ENCODE measurements at places on chromosomes 7 and 10.
A peak's percentile ranks its signal among the peaks of the same experiment; 100 is the strongest.

DNA sequence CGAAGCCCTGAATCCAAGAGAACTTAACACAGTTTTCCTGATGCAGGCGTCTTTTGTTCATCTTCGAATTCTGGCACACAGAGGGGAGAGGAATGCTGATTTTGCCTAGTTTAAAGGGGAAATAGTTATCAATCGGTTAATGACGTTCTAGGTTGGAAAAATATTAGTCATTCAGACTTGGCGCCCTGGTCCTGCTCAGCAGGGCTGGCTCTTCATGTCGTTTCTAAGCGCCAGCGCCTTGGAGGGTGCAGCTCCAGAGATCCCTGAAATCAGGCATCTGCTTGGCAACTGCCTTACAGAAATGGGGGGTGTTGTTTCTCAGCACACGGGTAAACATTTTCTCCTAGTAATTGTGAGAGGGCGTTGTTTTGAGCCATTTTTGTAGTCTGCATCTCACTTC lies 1.3 kb upstream of the PRTFDC1 start:
- DNase-seq, result no peak

DNA sequence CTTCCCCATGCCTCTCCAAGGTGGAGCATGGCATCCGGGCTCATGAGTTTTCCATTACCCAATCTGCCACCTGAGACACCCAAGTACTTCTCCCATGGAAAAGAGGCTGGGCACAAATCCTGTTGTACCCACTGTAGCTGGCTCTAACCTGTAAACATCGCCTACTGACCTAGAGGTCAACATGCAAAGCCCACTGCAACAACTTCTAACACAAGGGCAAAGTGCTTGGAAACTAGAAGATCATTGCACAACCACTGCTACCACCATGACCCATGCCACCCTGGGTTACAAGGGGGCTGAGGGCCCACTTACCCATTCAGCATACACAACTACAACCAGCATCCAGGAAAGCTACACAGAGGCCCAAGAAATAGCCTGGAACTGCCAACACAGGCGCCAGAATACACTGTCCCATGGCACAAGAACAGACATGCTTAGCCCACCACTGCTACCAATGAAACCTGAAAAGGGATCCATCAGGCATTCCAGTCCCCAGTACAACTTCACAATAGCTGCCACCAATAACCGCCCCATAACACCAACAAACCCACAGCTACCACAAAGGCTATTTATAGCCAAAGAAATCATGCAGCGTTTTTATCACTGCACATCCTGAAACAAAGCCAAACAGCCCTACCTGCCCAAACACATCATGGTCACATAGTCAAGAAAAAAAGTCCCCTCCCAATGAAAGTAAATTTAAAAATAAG lies 63.4 kb downstream of the RNF32 start:
- no peak for DNase-seq

- DNase-seq, result no peak
Observed at GRCh38 chr7:29527505-29528108, 36.0 kb upstream of the PRR15 start.

DNA sequence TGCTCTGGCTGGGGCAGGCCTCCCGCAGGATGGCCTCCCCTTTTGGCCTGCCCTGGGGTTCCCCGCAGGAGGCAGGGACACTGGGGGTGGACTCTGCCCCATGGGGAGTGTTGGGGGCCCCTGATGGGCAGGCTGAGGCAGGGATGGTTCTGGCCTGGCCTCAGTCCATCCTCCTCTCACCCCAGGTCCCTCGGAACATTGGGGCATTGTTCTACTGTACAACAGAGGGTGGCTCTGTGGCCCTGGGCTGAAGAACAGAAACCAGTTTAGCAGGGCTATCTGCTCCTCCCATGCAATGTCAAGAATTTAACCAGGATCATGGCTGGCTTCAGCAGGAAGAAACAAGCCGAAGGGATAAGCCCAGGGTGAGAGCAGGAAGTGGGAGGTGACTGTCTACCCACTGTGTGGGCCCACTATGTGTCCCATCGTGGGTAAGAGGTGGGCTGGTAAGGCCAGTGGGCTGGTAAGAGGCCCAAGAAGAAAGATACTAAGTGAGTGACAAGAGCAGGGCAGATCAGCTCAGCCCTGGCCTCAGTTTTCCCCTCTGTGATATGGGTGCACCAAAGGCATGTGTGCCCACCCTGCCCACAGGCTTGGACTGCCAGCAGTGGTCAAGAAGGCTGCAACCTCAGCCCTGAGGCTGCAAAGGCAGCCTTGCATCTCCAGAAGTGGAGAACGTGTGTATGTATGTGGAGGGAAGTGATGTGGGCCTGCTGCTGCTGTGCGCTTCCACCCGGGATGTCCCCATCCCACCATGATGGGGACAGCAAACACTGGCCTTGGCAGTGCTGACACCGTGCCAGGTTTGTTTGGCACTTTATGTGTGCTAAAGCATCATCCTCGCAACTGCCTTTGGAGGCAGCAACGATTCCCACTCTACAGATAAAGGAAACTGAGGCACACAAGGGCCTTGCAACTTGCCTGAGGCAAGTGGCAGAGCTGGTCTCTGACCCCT lies 138.9 kb downstream of the SH3PXD2A start:
- DNase-seq, result no peak

GRCh38 chr7:134328900-134329299 lies 12.2 kb upstream of the SLC35B4 start:
- DNase-seq, result no peak

DNA sequence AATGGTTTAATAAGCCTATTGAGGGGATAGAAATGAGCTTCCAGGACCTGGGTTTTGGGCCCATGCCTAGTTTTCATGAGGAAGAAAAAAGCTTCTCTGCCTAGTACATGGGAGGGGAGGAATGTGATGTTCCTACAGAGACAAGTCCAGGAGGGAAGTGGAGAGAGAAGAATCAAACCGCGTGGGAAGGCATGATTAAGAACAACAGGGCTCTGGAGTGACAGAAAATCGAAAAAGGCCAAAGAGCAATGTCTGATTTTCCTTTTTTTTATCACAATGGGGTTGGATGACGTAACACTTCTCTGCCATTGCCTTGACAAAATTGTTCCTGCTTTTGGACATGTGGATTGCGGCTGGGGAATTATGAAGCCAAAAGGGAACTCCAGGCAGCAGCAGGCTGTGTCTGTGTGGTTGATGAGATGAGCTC lies 258.6 kb downstream of the CXCL12 start:
- DNase-seq, result no peak

DNA sequence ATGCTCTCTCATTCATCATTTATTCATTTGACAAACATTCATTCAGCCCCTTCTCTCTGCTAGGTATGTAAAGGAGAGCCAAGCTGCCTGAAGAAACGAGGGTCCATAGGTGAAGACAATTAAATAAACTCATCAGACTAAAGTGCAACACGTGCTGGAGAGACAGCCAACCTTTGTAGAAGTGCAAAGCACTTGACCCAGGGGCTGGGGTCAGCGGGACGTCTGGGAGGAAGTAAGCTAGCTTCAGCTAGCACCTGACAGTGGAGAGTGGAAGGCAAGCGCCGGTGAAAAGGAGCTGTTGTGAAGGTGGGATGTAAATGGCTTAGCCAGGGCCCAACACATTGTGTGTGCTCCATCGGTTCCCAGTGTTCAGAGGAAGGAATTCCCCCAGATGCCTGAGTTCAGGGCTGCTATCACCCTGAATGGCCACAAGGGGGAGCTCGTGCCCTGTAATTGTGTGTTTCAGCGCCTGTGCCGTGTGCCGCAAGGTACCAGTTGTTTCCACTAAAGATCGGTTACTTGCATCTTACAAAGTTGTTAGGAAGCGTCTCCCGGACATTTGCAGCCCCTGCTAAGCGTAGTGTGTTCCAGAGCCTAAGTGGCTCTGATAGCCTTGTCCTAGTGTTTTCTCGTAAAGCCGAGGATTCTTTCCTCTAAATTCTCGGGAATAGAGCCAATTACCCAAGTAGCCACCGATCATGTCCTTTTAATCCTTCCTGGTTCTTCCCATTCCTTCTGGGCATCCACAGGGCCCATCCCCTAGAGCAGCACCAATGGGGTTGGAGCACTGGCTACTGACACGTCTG lies 30.6 kb downstream of the TLX1 start:
- DNase-seq, result peak; percentile 72

GRCh38 chr7:22662036-22662435 lies 65.0 kb upstream of the IL6 start:
- DNase-seq, result no peak

GRCh38 chr10:27646194-27646593 lies 99.4 kb downstream of the MKX start:
- no peak for DNase-seq

GRCh38 chr7:108418946-108419345 lies 37.3 kb downstream of the NRCAM start:
- DNase-seq, result no peak

GRCh38 chr7:22181663-22182062 lies 175.3 kb downstream of the RAPGEF5 start:
- no peak for DNase-seq

DNA sequence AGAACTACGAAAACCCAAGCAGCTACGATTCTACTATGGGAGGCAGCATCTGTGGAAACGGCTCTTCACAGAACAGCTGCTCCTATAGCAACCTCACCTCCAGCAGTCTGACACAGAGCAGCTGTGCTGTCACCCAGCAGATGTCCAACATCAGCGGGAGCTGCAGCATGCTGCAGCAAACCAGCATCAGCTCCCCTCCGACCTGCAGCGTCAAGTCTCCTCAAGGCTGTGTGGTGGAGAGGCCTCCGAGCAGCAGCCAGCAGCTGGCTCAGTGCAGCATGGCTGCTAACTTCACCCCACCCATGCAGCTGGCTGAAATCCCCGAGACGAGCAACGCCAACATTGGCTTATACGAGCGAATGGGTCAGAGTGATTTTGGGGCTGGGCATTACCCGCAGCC lies 81.6 kb upstream of the SAMD8 start:
- no peak for DNase-seq

GRCh38 chr10:22341190-22341925 lies 3.9 kb upstream of the SPAG6 start:
- DNase-seq, result no peak

DNA sequence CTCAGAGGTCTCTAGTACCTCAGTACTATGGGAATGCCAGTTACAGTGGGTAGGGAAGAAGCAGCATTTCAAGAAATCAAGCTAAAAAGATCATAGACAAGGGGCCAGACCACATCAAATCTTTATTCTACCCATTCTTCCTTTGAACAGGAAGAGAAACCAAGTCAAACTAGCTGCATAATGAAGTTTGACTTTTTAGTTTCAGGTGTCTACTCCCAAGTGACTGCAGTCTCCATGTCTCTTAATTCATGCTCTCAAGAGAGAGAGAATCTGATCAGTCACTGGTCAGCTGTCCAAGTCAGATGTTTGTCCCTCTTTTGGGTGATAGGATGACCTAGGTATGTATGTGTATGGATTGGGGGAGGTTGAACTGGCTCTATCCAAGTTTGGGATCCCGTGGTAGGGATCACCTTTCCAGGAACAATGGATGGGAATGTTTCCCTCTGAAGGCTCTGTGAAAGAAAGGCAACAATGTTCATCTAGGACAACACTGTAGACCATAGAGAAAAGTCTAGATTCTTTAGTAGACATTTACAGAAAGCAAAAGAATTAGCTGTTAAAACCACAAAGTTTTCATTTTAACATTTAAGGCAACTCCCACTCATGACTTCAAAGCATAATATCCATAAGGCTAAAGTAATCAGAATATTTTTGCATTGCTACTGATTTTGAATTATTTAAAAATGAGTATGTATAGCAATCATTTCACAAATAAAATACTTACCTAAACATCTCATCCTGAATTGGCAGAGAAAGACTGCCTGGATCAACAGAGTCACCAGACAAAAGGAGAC lies 30.1 kb upstream of the PRTFDC1 start:
- DNase-seq, result no peak

DNA sequence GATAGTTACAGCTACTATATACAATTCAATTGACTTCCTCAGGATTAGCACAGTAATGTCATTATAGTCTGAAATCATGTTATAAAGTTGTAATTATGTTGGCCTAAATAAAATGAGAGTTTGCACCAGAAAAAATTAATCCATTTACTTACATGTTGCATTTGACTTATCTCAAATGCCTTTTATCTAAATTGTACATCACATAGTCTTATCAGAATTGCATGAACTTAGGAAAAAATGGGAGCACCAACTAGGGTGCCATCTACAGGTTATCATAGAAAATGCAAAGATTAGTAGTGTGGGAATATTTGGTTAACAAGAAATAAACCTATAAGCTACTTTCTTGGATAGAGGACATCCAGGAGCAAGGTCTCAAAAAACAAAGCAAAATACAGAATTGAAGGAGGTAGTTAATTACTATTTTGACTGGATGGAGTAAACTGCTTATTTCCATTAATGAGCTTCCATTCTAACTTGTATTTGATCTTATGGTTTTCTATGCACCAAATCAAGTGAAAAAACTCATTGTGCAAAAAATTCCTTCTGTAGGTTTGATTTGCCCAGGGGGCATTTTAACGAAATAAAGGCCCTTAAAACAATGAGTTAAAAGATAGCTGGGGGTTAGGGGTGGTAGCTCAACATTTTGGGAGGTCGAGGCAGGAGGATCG lies 60.0 kb upstream of the ORC5 start:
- DNase-seq, result no peak

GRCh38 chr7:129751916-129752315 lies 140.4 kb downstream of the NRF1 start:
- no peak for DNase-seq

DNA sequence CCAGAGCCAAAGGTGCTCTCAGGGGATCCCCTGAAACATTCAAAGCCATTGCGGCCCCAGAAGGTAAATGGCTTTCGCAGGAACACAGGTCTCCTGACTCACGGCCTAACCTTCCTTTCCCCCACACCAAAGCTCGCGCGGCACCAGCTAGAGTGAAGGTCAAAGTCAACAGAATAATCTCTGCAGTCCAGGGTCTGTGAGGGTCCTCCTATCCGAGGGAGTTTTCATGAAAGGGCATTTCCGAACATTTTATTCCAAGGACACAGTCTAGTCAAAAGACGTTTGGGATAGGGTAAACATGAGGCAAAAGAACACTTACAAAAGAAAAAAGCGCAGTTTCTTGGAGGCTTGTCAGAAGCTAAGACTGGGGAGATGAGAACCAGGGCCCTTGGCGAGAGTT lies 559 bp upstream of the STEAP2 start:
- no peak for DNase-seq

GRCh38 chr10:44380829-44381600 lies 3.9 kb downstream of the CXCL12 start:
- no peak for DNase-seq

- no peak for DNase-seq
Observed at GRCh38 chr10:28302012-28302637, 739 bp downstream of the MPP7 start.

GRCh38 chr7:127366680-127367079 lies 25.8 kb downstream of the ZNF800 start:
- no peak for DNase-seq

GRCh38 chr10:104096692-104097091 lies 11.0 kb upstream of the COL17A1 start:
- no peak for DNase-seq

GRCh38 chr7:137747359-137748031 lies 99.3 kb downstream of the DGKI start:
- DNase-seq, result no peak

Data from Panc1 (cell line).